ENCODE measurements at places on chromosomes 1 and 21.

- no peak for DNase-seq
These were observed 26.5 kb downstream of the HMGCS2 start for GRCh38 chr1:119742202-119742601.

GRCh38 chr1:63632110-63632509, 38.9 kb downstream of the PGM1 start:
- DNase-seq: no peak

- DNase-seq: no peak
These were observed 182.4 kb upstream of the UBE2U start for GRCh38 chr1:64021066-64021465.

DNA sequence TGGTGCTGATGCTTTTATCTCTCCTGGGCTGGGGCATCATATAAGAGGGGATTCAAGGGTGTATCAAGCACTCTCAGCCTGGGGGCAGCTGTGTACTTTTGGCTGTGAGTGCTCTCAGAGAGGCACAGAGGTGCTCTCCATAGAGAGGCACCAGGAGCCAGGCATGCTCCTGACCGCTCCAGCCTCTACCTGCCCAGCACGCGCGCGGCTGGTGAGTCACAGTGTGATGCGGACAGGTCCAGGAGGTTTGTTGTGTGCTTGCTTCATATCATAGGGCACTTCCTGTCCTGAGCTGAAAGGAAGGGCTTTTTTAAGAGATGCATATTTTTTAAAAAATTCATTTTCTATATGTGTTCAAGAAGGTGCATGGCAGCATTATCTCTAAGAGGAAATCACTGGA, 93.6 kb upstream of the BCAR3 start:
- no peak for DNase-seq

GRCh38 chr1:22096463-22096862, 44.0 kb downstream of the CDC42 start:
- DNase-seq: no peak

Data from stimulated activated naive CD4-positive, alpha-beta T cell (primary cell).